ENCODE measurements at places on chromosomes 1 and 21.
A peak's percentile ranks its signal among the peaks of the same experiment; 100 is the strongest.

DNA sequence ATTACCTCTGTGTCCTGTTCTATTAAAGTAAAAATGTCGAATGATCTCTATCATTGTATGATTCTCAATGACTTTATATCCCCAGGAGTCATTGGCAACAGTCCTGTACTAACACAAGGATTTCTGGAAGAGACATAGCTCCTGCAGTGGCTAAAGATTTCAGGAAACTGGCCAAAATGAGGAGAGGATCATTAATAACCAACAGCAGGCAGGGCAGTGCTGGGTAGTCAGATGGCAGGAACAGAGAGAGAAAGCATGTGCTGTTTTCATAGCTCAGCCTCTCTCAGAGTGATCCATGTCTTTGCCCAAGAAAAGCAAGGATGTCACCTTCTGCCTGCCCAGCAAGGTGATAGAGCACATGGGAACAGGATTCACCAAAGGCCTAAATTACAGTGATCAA, 604.7 kb upstream of the PLXNA2 start:
- DNase-seq: no peak

DNA sequence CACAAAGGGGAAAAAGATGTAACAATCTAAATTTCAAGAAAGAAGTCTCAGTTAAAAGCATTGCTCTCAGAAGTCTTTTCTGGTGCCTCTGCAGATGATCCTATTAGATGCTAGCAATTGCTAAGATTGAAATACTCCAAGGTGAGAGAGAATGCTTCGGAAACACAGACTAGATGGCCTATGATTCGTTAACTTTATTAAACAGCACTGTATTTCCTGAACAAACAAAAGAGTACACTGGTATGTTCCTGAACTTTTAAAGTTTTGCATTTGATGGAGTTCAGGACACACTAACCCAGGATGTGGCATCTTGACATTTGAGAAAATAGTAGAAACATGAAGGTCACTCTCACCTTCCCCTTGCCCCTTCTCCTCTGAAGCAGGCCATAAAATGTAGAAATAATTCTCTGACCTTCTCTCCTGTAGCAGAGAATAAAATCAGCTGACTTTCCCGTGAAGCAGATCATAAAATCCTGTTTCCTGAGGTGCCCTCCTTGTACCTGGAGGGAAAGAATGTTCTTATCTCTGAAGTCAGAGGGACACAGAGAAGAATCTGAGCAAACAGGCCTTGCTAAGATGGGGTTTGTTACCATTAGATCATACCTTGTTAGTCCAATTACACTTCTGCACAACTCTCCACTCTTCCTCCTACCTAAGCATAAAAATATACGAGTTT, 142.9 kb upstream of the USP25 start:
- no peak for DNase-seq

- no peak for DNase-seq
Observed at GRCh38 chr1:244324176-244324883, 127.4 kb downstream of the ADSS2 start.

DNA sequence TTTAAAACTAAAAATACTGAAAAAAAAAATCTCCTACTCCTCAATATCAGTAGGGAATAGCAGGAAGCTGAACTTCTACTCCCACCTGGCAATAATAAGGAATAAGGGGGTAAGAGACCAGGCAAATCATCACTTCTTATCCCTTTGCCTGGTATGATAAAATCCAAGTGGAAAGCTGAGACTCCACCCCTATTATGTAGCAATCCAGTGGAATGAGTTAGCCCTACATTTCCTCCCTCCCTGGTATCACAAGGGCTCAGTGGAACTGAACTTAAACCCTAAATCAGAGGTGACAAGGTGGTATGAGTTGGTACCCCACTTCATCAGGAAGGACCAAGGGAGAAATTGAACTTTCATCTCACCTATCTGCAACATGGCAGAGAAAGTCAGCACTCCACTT, 25.7 kb downstream of the TRIM33 start:
- no peak for DNase-seq

DNA sequence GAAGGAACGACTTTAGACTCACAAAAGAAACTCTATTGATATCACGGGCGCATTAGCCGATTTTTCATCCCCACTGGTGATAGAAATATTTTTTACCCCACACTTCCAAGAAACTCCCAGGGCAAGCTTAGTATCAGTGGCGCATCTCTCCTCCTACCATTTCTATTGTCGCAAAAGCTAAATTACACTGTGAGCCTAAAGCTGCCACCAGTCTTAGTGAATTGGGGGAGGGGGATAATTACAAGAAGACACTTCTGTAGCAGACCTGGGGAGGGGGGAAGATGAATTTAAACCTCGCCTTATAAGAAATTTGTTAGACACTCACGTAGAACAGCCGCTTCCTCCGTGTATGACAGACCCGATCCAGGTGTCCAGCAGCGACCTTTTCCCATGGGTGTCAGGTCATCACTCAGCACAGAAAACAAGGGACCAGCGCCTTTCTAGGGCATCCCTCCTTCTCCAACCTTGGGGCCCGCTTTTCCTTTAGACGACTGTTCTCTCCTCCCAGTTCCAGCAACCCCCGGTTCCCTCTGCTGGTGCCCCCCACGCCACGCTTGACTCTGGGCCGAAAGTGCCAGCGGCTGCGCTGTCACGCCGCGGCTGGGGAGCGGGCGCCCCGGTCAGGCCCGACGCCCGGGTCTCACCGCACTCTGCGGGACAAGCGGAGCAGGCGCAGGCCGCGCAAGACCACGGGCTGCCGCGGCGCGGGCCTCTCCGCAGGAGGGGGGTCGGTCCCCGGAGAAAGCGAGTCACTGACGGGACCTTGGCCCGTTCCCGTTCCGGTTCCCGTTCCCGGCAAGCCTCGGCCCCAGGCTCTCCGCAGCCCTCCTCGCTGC, 821 bp downstream of the PHC2 start:
- peak; percentile 17 for DNase-seq

GRCh38 chr1:1361982-1362423, 3.6 kb upstream of the MXRA8 start:
- DNase-seq: no peak

DNA sequence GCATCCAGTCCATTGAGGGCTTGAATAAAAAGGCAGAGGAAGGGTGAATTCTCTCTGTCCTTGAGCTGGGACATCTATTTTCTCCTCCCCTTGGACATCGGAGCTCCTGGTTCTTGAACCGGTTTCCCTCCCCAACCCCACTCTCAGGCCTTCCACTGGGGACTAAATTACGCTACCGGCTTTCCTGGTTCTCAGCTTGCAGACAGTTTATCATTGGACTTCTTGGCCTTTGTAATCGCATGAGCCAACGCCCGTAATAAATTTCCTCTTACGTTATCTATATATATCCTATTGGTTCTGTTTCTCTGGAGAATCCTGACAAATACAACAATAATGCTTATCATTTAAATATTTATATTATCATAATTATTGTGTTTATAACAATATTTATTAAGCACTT, 20.4 kb upstream of the COL9A2 start:
- DNase-seq: no peak

Measured in stimulated activated CD4-positive, alpha-beta T cell treated with anti-CD3 and anti-CD28 coated beads, TNF-alpha, amount 100 ng/mL, for 24 hours (primary cell).